MG63 (cell line): ENCODE measurements at places on chromosomes 16 and 17.

- DNase-seq, result no peak
Observed at GRCh38 chr17:12739500-12739899, 49.8 kb upstream of the ARHGAP44 start.

GRCh38 chr17:28612936-28613872, 781 bp downstream of the RSKR start:
- DNase-seq, result no peak

DNA sequence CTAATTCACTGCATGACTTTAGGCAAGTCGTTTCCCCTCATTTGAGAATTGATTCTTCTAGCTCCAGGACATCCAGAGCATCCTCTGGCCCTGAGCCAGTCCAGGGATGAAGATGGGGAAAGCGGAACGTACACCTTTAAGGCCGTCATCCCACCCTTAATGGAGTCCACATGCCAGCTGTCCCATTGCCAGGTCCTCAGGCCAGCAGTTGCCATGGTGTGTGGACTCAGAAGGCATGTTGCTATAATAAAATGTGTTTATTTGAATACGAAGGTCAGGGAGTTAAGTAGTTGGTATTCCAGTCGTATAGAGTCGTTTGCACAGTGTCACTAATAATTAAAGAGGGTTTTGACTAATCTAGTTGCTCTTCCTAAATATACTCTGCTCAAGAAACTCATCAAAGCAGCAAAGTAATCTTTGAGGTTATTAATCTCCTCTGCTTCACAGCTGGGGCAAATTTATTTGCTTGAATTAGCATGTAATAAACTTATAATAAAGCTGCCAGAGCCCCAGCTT, 30.4 kb downstream of the CCDC182 start:
- DNase-seq, result no peak

DNA sequence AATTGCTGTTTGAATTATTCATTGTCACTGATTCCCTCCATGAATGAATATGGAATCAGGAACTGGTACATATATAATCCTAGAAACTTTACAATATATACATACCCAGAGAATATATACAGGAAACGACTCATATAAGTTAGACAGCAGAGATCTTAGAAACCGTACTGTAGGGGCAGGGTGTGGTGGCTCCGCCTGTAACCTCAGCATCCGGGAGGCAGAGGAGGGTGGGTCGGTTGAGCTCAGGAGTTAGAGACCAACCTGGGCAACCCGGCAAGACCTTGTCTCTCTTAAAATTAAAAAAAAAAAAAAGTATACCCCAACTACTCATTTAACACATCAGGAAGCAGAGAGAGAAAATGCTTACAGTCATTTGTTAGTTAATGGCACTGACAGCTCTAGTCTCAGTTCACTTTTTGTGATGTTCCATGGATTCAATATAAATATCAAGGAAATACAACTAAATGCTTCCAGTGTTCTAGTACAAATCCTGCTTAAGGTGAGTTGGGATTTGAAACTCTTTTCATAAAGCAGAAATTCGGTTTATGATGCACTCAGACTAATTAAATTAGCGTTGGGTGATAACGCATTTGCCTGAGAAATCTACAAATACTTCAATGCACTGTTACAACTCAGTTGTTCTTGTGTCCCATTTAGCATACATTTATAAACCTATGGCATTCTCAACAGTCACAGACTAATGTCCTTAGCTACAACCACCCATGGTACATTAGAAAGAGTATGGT, 5.6 kb downstream of the GLG1 start:
- DNase-seq, result no peak

DNA sequence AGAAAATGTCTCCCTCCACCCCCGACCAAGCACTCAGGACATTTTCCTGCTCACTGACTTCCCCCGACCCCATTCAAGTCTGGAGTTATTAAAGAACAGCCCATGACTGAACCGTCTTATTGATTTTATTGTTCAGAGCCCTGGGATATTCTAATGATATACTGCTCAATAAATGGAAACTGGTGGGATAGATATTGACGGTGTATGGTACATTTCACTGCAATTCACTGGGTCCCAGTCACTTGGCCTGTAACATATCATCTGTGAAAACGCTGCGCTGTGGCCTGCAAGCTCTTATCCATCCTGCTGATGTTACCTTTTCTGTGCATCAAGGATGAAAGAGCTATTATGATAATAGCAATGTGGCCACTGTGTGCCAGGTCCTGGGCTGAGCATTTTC, 258.2 kb downstream of the XYLT1 start:
- no peak for DNase-seq

GRCh38 chr16:21219551-21219950, 8.2 kb upstream of the ZP2 start:
- no peak for DNase-seq

- DNase-seq, result no peak
Observed at GRCh38 chr17:10574324-10574723, 24.9 kb upstream of the MYH2 start.

DNA sequence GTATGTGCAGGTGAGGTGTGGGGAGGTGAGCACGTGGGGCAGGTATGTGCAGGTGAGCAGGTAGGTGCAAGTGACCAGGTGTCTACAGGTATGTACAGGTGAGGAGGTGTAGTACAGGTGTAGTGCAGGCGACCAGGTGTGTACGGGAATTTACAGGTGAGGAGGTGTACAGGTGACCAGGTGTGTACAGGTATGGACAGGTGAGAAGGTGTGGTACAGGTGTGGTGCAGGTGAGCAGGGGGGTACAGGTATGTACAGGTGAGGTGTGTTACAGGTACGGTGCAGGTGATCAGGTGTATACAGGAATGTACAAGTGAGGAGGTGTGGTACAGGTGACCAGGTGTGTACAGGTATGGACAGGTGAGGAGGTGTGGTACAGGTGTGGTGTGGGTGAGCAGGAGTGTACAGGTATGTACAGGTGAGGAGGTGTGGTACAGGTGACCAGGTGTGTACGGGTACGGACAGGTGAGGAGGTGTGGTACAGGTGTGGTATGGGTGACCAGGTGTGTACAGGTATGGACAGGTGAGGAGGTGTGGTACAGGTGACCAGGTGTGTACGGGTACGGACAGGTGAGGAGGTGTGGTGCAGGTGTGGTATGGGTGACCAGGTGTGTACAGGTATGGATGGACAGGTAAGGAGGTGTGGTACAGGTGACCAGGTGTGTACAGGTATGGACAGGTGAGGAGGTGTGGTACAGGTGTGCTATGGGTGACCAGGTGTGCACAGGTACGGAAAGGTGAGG, 12.8 kb upstream of the DBNDD1 start:
- no peak for DNase-seq

GRCh38 chr17:62994931-62995330, 28.9 kb downstream of the TANC2 start:
- no peak for DNase-seq

GRCh38 chr16:54110016-54110981, 176.3 kb downstream of the IRX3 start:
- no peak for DNase-seq

- DNase-seq, result no peak
Observed at GRCh38 chr17:1552932-1553331, 9.7 kb downstream of the PITPNA start.
